ENCODE measurements at places on chromosomes 2 and 18.

- DNase-seq, result no peak
Observed at GRCh38 chr2:68426848-68427579, 40.1 kb downstream of the FBXO48 start.

- no peak for DNase-seq
Observed at GRCh38 chr2:224085811-224086210, 46.7 kb upstream of the SERPINE2 start.

DNA sequence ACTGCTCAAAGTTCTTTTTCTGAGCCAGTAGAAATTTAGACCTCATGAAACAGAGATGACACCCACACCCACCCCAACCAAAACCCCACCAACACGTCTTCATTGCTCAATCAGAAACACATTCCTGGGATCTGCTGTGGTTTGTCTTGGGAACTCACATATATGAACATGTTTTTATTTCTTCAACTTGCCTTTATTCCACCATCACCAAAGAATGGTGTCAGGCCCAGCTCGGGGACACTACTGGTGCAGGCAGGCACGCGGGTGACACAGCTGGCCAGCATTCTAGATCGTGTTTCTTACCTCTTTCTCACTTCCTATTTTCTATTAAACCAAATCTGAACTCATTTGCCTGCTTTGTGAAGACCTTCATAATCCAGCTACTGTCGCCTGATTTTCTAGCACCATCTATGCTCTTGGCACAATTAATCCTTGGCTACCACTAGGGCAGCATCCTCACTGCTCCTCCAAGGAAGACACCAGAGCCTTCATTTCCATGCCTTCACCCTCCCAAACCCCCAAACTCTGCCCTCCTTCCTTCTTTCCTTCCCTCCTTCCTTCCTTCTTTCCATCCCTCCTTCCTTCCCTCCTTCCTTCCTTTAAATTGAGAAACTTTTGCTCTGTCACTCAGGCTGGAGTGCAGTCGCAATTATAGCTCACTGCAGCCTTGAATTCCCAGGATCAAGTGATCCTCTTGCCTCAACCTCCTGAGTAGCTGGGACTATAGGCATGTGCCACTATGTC is 157.1 kb downstream of the BCL2 start:
- DNase-seq, result no peak

GRCh38 chr18:77096936-77097886 is 35.4 kb downstream of the MBP start:
- peak; percentile 32 for DNase-seq

DNA sequence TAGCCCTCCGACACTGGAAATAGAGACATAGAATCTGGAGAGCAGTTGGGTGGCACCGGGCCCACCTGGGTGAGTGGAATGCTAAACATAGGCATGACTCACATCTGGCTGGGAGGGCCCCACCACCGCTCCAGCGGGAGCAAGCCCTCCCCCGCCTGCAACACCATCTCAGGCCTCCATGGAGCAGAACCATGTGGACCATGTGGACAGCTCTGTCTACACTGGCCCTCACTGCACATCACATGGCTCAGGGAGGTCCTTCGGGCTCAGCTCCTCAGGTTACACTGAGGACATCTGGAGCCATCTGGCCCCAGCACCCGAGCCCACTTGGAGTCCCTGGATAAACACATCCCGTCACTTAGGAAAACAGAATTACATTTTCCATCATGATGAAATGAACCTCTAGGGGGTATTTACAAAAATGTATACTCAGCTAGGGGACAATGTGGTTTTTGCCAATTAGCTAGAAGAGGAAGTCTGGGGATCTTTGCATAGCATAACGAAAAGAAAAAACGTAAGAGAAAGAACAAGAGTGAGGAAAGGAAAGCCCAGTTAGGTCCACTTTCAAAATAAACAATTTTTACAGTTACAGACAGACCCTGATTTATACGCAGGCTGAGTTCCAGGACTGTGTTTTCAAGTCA is 30.7 kb upstream of the MLPH start:
- no peak for DNase-seq

DNA sequence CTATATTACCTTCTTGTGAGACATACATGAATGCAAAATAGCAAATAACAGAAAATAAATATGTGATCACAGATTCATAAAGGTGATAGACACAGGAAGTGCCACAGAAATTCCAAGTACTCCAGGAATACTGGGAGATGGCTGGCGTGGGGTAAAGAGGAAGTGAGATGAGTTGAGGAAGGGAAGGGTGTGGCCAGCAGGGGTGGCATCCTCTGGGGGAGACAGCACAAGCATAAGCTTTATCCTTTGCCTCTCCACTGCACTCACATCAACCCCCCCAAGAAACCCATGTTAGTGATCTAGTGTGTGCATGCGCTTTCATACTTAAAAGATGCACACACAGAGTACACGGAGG is 94.8 kb upstream of the B3GNT7 start:
- DNase-seq, result no peak

DNA sequence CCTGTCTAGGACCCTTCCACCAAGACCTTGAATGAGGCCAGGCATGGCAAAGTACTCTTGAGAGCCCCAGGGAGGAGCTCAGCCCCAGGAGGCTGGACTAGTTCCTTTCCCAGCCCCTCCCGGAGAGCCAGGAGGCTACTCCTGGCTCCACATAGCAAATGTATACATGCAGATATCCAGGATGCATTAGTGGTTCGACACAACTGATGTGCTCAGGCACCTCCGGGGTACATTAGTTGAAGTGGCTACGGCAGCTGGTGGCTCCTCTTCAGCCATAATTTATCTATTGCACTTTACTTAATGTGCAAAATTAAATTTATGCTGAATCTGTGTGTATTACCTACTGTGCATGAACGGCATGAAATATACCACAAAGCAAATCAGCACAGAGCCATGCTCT is 182.8 kb upstream of the MEIS1 start:
- no peak for DNase-seq

DNA sequence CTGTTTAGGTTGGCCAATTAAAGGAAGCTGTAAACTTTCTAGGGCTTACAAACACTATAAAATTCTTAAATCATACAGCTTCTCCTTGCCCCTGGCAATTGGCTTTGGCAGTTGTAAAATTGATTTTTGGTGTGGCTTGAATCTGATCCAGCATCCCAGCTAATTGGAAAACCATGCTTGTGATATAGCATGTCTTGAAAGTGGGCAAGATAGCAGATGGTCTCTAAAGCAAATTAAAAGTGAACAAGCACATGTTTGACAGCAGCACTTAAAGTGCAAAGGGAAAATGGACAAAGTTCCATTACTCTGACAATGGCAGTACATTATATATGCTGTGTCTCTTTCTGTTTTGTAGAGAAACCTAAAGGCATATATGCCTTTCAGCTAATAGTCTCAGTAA is 302.9 kb upstream of the NXPH2 start:
- no peak for DNase-seq

DNA sequence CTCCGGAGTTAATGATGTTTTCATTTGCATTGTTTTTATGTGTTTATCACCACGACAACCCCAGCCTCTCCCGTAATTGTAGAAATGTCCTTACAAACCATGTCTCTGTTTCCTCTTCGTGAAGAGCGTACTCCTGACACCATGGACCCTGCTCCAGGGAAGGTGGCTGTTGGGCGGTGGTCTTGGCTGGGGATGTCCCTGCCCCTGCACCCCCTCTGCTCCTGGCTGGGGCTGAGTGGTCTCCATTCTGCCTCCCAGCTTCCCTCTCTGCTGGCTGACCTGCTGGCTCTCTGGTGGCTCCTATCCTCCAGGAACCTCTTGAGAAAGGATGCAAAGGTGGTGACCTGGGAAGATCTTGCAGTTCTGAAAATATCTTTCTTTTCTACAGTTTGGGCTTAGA is 81.1 kb downstream of the ASB1 start:
- DNase-seq, result no peak

GRCh38 chr2:118807668-118808428 is 39.6 kb downstream of the EN1 start:
- DNase-seq, result peak; percentile 58

DNA sequence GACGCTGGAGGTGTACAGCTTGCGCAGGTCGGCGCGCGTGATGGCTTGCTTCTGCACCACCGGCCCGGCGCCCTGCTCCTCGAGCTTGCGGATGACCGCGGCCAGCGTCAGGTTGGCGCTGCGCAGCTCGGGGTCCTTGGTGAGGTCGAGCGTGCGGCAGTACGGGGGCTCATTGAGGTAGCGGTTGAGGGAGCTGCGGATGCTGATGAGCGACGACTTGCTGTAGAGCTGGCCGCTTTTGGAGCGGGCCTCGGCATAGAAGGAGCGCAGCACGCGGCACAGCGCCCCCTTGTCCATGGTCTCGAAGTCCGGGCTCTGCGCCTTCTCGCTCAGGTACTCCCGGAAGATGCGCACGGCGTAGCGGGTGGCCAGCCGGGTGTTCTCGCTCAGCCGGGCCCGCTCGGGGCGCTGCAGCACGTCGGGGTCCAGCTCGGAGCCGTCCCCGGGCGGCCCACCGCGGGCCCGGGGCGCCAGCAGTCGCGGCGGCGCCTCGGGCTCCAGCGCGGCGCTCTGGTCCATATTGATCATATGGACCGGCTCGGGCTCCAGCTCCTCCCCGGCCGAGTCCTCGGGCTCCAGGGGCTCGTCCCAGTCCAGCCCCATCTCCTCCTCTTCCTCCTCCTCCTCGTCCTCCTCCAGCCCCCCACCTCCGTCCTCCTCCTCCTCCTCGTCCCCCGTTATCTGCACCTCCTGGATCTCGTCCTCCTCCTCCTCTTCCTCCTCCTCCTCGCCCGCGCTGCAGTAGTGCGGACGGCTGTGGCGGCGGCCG is 523 bp downstream of the KCTD1 start:
- no peak for DNase-seq

GRCh38 chr2:159617100-159617499 is 752 bp upstream of the BAZ2B start:
- no peak for DNase-seq

DNA sequence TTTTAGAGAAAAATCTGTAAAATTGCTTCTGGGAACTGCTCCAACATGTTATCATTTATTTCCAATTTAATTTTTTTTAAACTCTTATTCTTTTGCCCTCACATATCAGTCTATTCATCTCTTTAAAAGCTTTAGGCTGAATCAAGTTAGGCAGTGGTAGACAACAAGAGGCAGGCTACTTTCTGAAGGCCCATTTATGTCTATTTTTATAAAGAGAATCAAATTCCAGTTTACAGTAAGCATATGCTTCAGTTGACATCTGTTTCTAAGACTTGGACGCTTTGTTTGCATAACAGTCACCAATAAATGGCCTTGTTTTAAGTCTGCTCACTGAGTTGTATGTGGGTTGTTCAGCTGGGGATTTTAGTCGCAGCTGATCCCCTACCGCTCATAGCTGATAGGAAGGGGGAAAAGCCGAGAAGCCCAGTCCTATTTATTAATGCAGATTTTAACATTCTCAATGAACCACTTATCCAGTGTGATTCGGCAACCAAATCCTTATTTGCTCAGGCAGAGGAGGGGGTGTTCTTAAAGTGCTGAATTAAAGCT is 260.4 kb upstream of the SIX3 start:
- DNase-seq, result no peak

DNA sequence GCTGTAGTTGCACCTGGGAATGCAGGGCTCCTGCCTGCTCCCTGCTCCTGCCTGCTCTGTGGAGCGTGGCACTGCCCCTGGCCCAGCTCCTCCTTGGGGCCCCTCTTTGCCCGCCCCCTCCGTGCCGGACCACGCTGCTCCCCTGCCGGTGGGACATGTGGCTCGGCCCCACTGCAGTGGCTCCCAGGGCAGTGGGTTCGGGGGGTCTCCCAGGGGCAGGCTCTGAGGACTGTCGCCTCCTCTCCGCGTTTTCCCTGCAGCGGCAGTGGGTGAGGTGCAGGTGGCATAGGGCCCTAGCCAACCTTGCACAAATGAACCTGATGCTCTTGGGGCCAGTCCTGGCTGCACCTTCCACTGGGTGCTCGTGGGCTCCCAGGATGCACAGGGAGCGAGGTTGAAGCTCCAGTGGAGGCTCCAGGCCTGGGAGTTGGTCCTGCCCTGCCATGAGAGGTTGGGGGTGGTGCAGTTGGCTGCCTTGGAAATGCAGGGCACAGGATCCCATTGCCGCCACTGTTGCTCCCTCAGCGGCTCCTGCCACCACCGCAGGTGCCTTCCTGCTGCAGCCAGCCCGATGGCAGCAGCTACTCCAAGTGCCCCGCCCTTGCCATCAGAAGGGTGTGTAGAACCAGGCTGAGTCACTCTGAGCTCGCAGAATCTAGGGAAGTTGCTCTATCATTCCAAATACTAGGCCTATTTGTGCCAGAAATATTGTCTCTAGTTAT is 313.1 kb upstream of the SYT4 start:
- DNase-seq, result no peak

DNA sequence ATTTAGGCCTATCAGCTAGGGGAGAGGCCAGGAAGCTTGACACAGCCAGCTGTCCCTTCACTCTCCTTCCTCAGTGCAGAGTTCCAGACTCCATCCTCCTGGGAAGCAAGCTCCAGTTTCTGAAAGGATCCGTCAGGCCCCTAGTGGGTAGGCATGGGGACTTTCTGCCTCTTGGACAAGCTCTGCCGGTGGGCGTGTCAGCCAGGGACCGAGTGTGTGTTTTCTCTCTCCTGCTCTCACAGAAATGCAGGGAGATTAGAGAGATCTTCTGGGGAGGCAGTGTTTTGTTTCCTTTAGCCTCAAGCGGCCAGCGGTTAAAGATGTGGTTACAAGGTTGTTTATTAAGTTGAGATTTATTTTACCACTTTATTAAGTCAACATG is 29.9 kb upstream of the OTOS start:
- DNase-seq, result no peak

DNA sequence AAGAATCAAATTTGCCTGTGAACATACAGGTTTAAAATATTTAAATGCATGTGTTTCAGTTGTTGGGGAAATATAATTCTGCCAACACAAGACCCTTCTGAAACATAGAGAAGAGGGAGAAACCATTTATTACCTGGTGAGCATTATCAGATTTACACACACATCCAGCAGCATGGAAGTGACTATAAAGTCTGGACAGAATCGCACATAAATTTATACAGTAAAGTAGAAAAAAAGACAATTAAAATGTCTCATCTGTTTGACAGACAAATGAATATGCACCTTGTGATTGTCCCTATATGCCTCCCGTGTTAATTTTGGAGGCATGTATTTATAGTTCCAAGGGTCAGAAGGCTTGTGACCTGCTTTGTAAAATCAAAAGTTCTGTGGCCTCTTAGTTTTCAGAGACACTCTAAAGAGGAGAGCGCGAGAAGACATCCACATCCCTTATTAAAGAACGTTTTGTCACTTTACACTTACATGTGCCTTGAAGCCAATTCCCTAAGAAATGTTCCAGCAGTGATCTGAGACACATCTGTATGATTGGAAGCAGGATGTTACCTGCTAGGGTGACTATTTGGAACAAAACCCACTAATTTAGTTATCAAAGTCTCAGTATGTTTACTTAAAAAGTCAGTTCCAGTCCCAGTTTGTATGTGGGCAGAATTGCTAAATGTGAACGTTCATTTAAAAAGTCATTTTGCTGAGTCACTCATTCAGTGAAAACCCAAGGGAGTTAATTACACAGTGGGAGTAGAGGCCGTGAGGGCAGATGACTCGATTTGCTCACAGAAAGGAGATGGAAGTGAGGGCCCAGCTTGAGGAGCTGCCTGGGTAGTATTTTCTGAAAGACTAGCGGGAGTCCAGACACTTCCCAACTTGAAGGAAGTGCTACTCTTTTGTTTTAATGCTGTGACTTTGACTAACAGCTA is 527.6 kb upstream of the MEX3C start:
- DNase-seq, result no peak

Data from NT2/D1 (cell line).